ENCODE measurements at places on chromosomes 6 and 20. TPM values are rescaled to one million over a fixed set of nuclear protein-coding genes. Genes with fewer than 3 reads are reported as not detected.

The ELOVL5 gene
- 48.8 TPM for polyA plus RNA-seq

GRCh38 chr20:48262955-48263354, 477.7 kb upstream of the SULF2 start:
- H3K4me1 ChIP-seq, result no peaks in the 10 kb centered on the region
- no peak overlapping the region for H3K4me3 ChIP-seq
- no peak overlapping the region for H3K27ac ChIP-seq
- DNase-seq, result no peak
- H3K27me3 ChIP-seq, result no peaks in the 10 kb centered on the region

DNA sequence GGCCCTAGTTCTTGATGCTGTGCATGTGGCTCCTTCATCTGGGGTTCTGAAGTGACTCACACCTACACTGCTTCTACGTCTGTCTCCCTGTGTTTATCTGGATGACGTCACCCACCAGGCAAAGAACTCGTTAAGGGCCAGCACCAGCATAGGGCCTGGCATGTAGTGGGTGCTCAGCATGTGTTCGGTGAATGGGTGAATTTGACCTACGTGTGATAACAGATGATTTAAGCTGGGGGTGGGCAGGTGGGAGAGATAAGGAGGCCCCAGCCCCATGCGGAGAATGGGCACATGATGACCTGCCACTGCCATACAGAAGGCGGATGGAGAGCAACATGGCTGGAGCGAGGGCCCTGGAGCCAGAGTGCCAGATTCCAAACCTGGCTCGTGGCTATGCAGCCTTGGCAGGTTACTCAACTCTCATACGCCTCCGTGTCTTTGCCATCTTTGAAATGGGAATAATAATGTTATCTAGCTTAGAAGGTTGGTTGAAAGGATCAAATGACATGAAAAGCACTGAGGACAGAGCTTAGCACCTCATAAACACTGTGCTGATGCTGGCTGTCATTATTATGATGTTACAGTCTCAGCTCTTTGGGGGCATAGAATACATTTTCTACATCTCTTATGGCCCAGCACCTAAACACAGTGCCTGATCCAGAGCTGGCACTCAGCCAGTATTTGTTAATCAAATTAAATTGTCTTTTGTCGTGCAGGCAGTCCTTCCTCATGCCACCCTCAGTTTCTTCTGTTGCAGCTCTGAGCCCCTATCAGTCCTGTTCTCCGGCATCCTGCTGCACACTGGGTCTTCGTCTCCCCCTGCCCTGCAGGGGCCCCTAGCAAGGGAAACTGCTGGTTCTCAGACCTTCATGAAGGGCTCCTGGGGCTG, 39.6 kb downstream of the VEGFA start:
- H3K27me3 ChIP-seq, result no peaks in the 10 kb centered on the region
- DNase-seq, result no peak
- no peaks in the 10 kb centered on the region for H3K4me1 ChIP-seq
- H3K36me3 ChIP-seq, result no peaks in the 10 kb centered on the region
- H3K27ac ChIP-seq, result no peak overlapping the region
- H3K4me3 ChIP-seq, result no peak overlapping the region

- H3K4me1 ChIP-seq, result no peaks in the 10 kb centered on the region
- no peak for DNase-seq
- no peak overlapping the region for H3K27ac ChIP-seq
- H3K4me3 ChIP-seq, result no peak overlapping the region
- H3K36me3 ChIP-seq, result no peaks in the 10 kb centered on the region
These were observed 140.4 kb upstream of the COL21A1 start for GRCh38 chr6:56387621-56388414.

GRCh38 chr20:4726710-4727397, 5.1 kb downstream of the PRND start:
- H3K4me1 ChIP-seq, result peaks cover 14% of the 10 kb centered on the region
- H3K27me3 ChIP-seq, result no peaks in the 10 kb centered on the region
- H3K4me3 ChIP-seq, result peak overlapping the region; percentile 29
- H3K36me3 ChIP-seq, result no peaks in the 10 kb centered on the region
- DNase-seq, result peak; percentile 80

GRCh38 chr6:161947371-161947770, 673.5 kb upstream of the AGPAT4 start:
- H3K4me3 ChIP-seq, result no peak overlapping the region
- no peak overlapping the region for H3K27ac ChIP-seq
- no peaks in the 10 kb centered on the region for H3K27me3 ChIP-seq
- DNase-seq, result no peak
- H3K36me3 ChIP-seq, result no peaks in the 10 kb centered on the region

GRCh38 chr20:47300071-47300470, 56.4 kb downstream of the ZMYND8 start:
- peaks cover 99% of the 10 kb centered on the region for H3K36me3 ChIP-seq
- H3K4me3 ChIP-seq, result no peak overlapping the region
- DNase-seq, result no peak

DNA sequence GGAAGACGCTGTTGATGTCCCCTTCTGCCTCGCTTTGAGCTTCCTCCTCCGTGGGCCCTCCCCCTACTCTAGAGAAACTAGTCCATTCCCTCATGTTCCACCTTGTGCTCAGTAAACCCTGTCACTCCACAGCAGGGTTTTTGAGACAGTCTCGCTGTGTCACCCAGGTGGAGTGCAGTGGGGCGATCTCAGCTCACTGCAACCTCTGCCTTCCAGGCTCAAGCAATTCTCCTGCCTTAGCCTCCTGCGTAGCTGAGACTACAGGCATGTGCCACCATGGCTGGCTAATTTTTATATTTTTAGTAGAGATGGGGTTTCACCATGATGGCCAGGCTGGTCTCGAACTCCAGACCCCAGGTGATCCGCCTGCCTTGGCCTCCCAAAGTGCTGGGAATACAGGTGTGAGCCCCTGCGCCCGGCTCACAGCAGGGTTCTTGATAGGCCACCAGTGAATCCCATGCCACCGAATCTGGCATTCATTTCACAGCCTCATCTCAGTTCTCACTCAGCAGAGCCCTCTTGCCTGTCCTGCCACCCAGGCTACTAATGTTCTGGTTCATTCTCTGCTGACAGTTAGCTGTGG, 36.0 kb downstream of the PANK2 start:
- peaks cover 91% of the 10 kb centered on the region for H3K4me1 ChIP-seq
- DNase-seq, result no peak
- no peak overlapping the region for H3K4me3 ChIP-seq
- H3K36me3 ChIP-seq, result no peaks in the 10 kb centered on the region

- H3K36me3 ChIP-seq, result peaks cover 10% of the 10 kb centered on the region
- no peaks in the 10 kb centered on the region for H3K27me3 ChIP-seq
These were observed 40.5 kb downstream of the PLN start for GRCh38 chr6:118588626-118589025.

The DNAAF9 gene
- 1.8 TPM for polyA plus RNA-seq

GRCh38 chr6:90274451-90275030, 22.1 kb downstream of the BACH2 start:
- no peaks in the 10 kb centered on the region for H3K27me3 ChIP-seq
- H3K27ac ChIP-seq, result peak overlapping the region; percentile 52
- peaks cover 32% of the 10 kb centered on the region for H3K4me1 ChIP-seq
- H3K36me3 ChIP-seq, result peaks cover 7% of the 10 kb centered on the region
- peak; percentile 92 for DNase-seq

- no peak overlapping the region for H3K4me3 ChIP-seq
- no peak for DNase-seq
- no peaks in the 10 kb centered on the region for H3K27me3 ChIP-seq
- H3K4me1 ChIP-seq, result no peaks in the 10 kb centered on the region
These were observed 134.2 kb downstream of the MRPL14 start for GRCh38 chr6:43992783-43993644.

DNA sequence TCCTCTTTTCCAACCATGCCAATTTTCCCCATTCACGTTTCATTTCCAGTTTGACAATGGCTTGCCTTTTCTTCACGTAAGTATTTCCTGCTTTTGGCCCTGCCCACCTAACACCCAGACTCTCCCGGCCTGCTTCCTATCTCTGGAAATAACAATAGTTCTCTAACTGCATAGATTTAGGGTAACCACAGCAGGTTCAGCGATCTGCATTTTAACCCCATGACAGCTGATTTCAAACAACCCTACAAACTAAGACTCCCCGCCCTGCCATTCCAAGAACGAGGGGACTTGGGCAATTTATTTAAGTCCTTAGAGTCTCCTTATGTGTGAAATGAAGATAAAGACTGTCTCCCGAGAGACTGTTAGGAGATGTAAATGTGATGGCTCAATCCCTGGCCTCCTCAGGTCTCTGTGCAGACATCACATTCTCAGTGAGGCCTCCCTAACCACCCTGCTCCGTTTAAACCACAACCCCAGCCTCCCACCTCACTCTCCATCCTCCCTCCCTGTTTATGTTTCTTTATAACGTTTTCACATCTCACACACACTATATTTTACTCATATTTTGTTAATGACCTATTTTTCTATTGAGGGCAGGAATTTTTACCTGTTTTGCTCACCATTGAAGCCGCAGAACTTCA, 134.8 kb downstream of the GJA10 start:
- H3K36me3 ChIP-seq, result no peaks in the 10 kb centered on the region
- DNase-seq, result no peak
- no peak overlapping the region for H3K27ac ChIP-seq
- H3K4me3 ChIP-seq, result no peak overlapping the region

GRCh38 chr6:153511896-153512496, 380.9 kb upstream of the RGS17 start:
- no peak overlapping the region for H3K4me3 ChIP-seq
- H3K4me1 ChIP-seq, result no peaks in the 10 kb centered on the region
- H3K27ac ChIP-seq, result no peak overlapping the region
- H3K36me3 ChIP-seq, result no peaks in the 10 kb centered on the region
- DNase-seq, result no peak

The LY6G6C gene
- not detected for polyA plus RNA-seq

The PAK5 gene
- polyA plus RNA-seq, result not detected

GRCh38 chr6:142857796-142858555, 87.0 kb downstream of the HIVEP2 start:
- H3K4me3 ChIP-seq, result peak overlapping the region; percentile 55
- no peaks in the 10 kb centered on the region for H3K27me3 ChIP-seq
